ENCODE measurements at places on chromosomes 16 and 17. TPM values are rescaled to one million over a fixed set of nuclear protein-coding genes. Genes with fewer than 3 reads are reported as not detected.
A peak's percentile ranks its signal among the peaks of the same experiment; 100 is the strongest.

GPT2 gene
- 42.6 TPM for total RNA-seq

GRCh38 chr16:50025537-50025931, 509 bp downstream of the CNEP1R1 start:
- DNase-seq = peak; percentile 61
- H3K36me3 ChIP-seq = peaks cover 13% of the 10 kb centered on the region
- H3K27me3 ChIP-seq = no peaks in the 10 kb centered on the region
- H3K4me3 ChIP-seq = peak overlapping the region; percentile 89
- peaks cover 14% of the 10 kb centered on the region for H3K4me1 ChIP-seq
- H3K27ac ChIP-seq = no peak overlapping the region

TP53TG3F gene
- not detected for total RNA-seq

DNA sequence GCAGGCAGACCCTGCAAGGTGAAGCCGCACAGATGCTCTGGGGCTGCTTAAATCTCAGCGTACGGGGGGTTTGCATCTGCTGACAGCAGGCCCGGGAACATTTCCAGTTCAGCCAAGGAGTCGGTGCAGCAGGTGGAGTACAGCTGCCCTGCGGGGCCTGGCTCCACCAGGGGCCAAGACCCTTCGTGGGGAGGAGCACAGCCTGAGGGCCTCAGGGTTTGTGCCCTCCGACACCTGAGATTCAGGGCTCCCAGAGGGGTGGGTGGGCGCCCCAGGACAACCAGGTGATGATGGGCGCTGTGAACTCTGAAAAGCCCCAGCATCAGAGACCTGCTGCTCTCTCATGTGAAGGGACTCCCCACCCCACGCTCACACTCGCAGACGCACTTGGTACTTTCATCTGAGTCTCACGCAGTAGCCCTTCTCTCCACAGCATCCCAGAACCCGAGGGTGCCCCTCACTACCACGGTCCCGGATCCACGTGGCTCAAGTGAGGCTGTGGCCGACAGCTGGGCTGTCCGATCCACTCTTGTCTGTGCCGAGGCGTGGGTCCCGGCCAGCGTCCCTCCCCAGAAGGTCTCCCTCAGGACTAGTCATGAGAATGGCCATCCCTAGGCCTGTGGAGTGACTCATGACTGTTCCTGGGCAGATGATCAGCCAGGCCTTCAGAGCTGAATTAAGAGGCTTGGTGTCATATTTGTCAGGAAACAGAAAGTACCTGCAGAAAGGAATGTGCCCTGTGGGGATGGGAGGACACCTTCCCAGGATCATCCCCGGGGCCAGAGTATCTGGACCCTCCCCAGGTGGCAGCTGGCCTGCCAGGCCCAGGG, 29.6 kb downstream of the ACSF3 start:
- H3K27me3 ChIP-seq = no peaks in the 10 kb centered on the region
- H3K4me1 ChIP-seq = peaks cover 4% of the 10 kb centered on the region
- DNase-seq = no peak
- H3K36me3 ChIP-seq = peaks cover 13% of the 10 kb centered on the region

DNA sequence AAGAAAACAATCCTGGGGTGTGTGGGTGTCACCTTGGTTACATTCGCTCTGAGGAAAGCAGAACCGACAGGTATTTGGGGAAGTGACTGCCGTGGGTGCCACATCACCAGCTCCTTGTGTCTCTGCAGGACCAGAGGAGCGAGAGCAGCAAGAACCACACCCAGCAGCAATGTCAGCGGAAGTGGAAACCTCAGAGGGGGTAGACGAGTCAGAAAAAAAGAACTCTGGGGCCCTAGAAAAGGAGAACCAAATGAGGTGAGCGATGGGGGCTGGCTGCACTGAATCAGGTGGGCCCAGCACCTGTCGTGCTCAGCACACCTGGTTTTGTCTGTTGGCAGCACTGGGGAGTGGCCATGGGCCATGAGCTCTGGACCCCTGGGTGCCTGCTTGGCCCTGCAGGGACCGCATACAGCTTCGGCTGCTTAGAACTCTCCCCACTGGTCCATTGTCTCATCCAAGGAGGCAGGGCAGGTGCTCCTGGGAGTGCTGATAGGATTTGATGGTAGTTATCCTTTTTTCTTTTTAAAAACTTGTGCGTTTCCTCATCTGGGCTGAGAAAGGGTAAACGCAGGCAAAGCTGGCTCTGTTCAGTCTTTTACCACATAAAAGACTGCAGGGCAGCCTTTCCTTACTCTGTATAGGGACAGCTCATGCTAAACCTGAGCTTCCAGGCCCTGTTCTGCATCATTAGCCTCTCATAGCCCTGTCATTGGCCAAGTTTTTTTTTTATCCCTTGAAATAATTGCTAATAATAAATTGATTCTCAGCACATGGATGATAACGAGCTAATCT, 29.4 kb downstream of the HMOX2 start:
- peak overlapping the region; percentile 40 for H3K4me3 ChIP-seq
- peak; percentile 93 for DNase-seq
- H3K27ac ChIP-seq = peak overlapping the region; percentile 86
- H3K4me1 ChIP-seq = peaks cover 28% of the 10 kb centered on the region

GRCh38 chr17:8885967-8886684, 18.7 kb upstream of the PIK3R6 start:
- H3K36me3 ChIP-seq = no peaks in the 10 kb centered on the region
- H3K27ac ChIP-seq = no peak overlapping the region
- H3K4me1 ChIP-seq = no peaks in the 10 kb centered on the region
- no peaks in the 10 kb centered on the region for H3K27me3 ChIP-seq

NPIPB4 gene
- 52.5 TPM for total RNA-seq
